ENCODE measurements at places on chromosomes 16 and 17.

GRCh38 chr16:30893417-30893743 is 497 bp downstream of the BCL7C start:
- H3K27me3 ChIP-seq: peaks cover 6% of the 10 kb centered on the region
- no peak overlapping the region for H3K27ac ChIP-seq
- peak overlapping the region; percentile 89 for H3K4me3 ChIP-seq

GRCh38 chr17:37130984-37131446 is 182.3 kb downstream of the AATF start:
- H3K4me3 ChIP-seq: peak overlapping the region; percentile 58
- peak overlapping the region; percentile 99 for H3K27ac ChIP-seq
- peaks cover 43% of the 10 kb centered on the region for H3K36me3 ChIP-seq
- DNase-seq: peak; percentile 56
- H3K27me3 ChIP-seq: peaks cover 3% of the 10 kb centered on the region
- H3K4me1 ChIP-seq: peaks cover 83% of the 10 kb centered on the region

DNA sequence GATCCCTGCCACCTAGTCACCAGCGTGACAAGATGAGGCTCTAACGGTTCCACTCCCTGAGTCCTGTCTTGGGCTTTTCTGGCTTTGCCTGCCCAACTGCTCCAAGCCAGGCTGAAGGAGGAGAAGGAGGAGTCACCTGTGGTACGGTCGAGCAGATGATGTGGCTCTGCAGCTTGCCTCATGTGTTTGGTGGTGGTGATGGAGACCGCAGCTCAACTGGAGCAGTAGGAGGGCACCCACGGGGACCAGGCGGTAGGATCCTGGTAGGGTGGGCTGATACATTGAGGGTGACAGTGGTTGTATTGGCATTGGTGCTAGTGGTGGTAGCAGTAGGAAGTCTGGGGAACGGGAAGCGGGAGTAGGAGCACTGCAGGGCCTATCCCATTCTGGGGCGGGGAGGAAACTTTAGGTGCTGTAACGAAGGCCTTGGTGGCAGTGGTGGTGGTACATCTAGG is 202.8 kb upstream of the WSB1 start:
- no peaks in the 10 kb centered on the region for H3K4me1 ChIP-seq
- H3K27ac ChIP-seq: no peak overlapping the region
- no peaks in the 10 kb centered on the region for H3K27me3 ChIP-seq

DNA sequence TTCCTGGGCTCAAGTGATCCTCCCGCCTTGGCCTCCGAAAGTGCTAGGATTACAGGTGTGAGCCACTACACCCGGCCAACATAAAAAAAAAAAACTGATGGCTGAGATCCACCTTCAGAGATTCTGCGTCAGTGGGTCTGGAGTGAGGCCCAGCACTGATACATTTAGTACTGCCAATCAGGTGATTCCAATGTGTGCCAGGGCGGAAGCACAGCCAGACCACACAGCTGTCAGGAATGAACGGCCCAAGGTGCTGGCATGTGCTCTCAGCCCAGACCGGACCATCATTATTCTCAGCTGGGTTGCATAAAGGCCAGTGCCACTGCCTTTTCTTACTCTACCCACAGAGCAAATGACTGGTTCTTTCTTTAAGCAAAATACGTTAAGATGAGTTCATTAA is 1.2 kb upstream of the BCO1 start:
- H3K4me1 ChIP-seq: peaks cover 34% of the 10 kb centered on the region
- DNase-seq: no peak
- H3K27me3 ChIP-seq: peaks cover 11% of the 10 kb centered on the region
- H3K27ac ChIP-seq: peak overlapping the region; percentile 88
- H3K36me3 ChIP-seq: no peaks in the 10 kb centered on the region
- H3K4me3 ChIP-seq: peak overlapping the region; percentile 74

DNA sequence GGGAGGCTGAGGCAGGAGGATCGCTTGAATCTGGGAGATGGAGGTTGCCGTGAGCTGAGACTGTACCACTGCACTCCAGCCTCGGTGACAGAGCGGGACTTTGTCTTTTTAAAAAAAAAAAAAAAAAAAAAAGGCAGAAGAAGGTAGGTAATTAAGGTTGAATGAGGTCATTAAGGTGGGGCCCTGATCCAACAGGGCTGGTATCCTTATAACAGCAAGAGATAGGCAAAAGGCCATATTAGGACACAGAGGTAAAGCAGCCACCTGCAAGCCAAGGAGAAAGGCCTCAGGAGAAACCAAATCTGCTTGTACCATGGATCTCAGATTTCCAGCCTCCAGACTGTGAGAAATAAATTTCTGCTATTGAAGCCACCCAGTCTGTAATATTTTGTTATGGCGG is 60.3 kb downstream of the SPAG9 start:
- DNase-seq: no peak
- no peaks in the 10 kb centered on the region for H3K27me3 ChIP-seq
- H3K4me1 ChIP-seq: peaks cover 27% of the 10 kb centered on the region
- peaks cover 9% of the 10 kb centered on the region for H3K36me3 ChIP-seq
- H3K4me3 ChIP-seq: no peak overlapping the region

DNA sequence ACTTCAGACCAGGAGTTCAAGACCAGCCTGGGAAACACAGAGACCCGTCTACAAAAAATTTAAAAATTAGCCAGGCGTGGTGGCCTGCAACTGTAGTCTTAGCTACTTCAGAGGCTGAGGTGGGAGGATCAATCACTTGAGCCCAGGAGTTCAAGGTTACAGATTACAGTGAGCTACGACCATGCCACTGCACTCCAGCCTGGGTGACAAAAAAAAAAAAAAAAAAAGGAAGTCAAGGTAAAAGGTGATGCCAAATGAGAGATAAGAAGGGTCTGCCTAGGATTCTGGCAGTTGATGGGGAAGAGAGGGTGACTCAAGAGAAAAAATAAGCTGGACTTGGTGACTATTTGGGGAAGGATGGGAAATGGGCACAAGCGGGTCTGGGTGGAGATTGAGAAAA is 32.5 kb downstream of the MYO18A start:
- H3K36me3 ChIP-seq: peaks cover 5% of the 10 kb centered on the region
- peaks cover 3% of the 10 kb centered on the region for H3K27me3 ChIP-seq
- no peak overlapping the region for H3K27ac ChIP-seq
- no peak for DNase-seq
- H3K4me3 ChIP-seq: no peak overlapping the region

- no peaks in the 10 kb centered on the region for H3K4me1 ChIP-seq
- no peak for DNase-seq
- H3K36me3 ChIP-seq: peaks cover 35% of the 10 kb centered on the region
- no peaks in the 10 kb centered on the region for H3K27me3 ChIP-seq
Observed at GRCh38 chr17:12107905-12108304, 87.2 kb downstream of the MAP2K4 start.

DNA sequence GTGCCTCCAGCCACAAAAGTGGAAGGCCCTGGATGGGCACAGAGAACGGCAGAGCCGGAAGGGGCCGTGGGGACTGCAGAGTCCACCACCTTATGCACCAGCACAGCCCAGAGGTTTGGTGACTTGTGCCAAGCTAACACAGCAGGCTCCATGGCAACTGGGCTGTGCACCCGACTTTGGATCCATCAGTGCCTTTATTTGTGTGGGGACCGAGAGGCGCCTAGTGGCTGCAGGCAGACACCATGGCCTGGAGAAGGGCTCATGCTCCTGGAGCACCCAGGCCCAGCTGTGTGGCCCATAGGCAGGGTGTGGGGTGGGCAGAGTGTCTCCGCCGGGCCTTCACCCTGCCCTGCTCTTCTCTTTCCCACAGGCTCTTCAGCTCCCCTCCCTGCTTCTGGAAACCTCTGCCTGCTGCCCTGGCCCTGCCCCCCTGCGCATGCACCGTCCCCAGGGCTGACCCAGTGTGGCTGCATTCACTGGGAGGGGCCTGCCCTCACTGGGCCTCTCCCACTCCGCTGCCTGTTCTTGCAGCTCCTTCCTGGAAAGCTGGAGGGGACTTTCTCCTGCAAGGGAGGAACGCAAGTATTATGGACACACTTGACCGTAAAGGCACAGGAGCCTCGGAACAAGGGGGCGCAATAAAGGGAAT is 10.1 kb downstream of the C16orf90 start:
- no peaks in the 10 kb centered on the region for H3K27me3 ChIP-seq
- peaks cover 30% of the 10 kb centered on the region for H3K36me3 ChIP-seq
- H3K27ac ChIP-seq: no peak overlapping the region
- no peak for DNase-seq

DNA sequence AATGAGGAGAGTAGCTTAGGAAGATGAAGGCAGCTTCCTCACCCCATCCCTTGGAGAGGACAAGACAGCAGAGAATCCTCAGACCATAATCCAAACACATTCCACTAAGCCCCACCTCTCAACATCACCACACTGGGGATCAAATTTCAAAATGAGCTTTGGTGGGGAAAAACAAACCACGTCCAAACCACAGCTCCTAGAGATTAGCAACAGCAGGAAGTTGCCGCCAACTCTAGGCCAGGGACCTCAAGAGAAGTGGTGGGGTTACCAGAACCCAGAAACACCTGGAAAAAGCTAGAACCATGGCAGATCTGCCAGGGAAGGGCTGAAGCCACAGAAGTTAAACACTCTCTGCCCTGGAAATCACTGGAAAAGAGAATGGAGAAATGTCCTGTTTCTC is 571.6 kb downstream of the HS3ST4 start:
- no peaks in the 10 kb centered on the region for H3K36me3 ChIP-seq
- peaks cover 8% of the 10 kb centered on the region for H3K4me1 ChIP-seq
- no peak overlapping the region for H3K4me3 ChIP-seq
- H3K27me3 ChIP-seq: peaks cover 5% of the 10 kb centered on the region
- DNase-seq: no peak

- H3K27ac ChIP-seq: no peak overlapping the region
- H3K4me3 ChIP-seq: peak overlapping the region; percentile 92
- peaks cover 41% of the 10 kb centered on the region for H3K4me1 ChIP-seq
- H3K27me3 ChIP-seq: peaks cover 10% of the 10 kb centered on the region
- peaks cover 5% of the 10 kb centered on the region for H3K36me3 ChIP-seq
Observed at GRCh38 chr17:35733366-35733765, 1.9 kb downstream of the RASL10B start.

GRCh38 chr17:57708410-57708809 is 36.7 kb downstream of the CCDC182 start:
- DNase-seq: no peak
- H3K4me1 ChIP-seq: peaks cover 50% of the 10 kb centered on the region
- peak overlapping the region; percentile 67 for H3K4me3 ChIP-seq
- peak overlapping the region; percentile 97 for H3K27ac ChIP-seq
- H3K27me3 ChIP-seq: peaks cover 7% of the 10 kb centered on the region

- H3K4me3 ChIP-seq: peak overlapping the region; percentile 41
- H3K36me3 ChIP-seq: peaks cover 17% of the 10 kb centered on the region
- H3K27ac ChIP-seq: no peak overlapping the region
Observed at GRCh38 chr16:57527610-57528360, 8.6 kb downstream of the CCDC102A start.

- H3K4me1 ChIP-seq: peaks cover 40% of the 10 kb centered on the region
- H3K27ac ChIP-seq: no peak overlapping the region
- peaks cover 42% of the 10 kb centered on the region for H3K36me3 ChIP-seq
- H3K27me3 ChIP-seq: peaks cover 12% of the 10 kb centered on the region
- no peak overlapping the region for H3K4me3 ChIP-seq
Observed at GRCh38 chr17:28573521-28573920, 2.2 kb upstream of the PIGS start.

GRCh38 chr17:17491546-17491988 is 4.6 kb downstream of the RASD1 start:
- peaks cover 49% of the 10 kb centered on the region for H3K36me3 ChIP-seq
- DNase-seq: no peak
- no peak overlapping the region for H3K27ac ChIP-seq
- H3K4me1 ChIP-seq: peaks cover 35% of the 10 kb centered on the region
- H3K27me3 ChIP-seq: peaks cover 39% of the 10 kb centered on the region

GRCh38 chr16:4511441-4512082 is 27.0 kb downstream of the CDIP1 start:
- no peak overlapping the region for H3K4me3 ChIP-seq
- H3K27ac ChIP-seq: no peak overlapping the region
- peaks cover 2% of the 10 kb centered on the region for H3K27me3 ChIP-seq
- H3K36me3 ChIP-seq: no peaks in the 10 kb centered on the region
- peak; percentile 70 for DNase-seq
- H3K4me1 ChIP-seq: no peaks in the 10 kb centered on the region

DNA sequence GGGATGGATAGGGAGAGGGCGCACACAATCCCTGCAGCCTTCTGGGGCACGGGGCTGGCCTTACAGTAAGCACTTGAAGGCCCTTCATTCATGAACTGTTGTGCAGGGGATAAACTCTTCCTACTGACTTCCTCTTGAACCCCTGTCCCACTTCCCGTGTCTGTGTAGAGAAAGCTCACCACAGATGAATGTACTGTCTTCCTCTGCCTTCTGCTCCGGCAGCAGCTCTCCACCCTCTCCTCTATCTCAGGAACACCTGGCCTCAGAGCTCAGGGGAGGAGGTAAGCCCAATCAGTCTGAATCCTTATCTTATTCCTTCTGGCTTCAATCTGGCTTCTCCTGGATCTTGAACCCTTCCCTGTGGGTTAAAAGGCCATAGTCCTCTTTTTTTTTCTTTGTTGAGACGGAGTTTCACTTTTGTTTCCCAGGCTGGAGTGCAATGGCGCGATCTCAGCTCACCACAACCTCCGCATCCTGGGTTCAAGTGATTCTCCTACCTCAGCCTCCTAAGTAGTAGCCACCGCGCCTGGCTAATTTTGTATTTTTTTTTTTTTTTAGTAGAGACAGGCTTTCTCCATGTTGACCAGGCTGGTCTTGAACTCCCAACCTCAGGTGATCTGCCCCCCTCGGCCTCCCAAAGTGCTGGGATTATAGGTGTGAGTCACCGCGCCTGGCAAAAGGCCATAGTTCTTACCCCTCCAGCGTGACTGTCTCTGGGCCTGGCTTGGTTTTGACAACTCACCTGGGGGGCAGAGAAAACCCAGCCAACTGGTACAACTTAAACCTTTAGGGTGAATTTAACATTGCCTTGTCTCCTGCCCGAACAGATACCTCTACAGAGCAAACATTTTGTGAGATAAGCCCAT is 7.2 kb upstream of the SLC52A1 start:
- H3K27ac ChIP-seq: no peak overlapping the region
- H3K36me3 ChIP-seq: no peaks in the 10 kb centered on the region
- DNase-seq: no peak
- no peaks in the 10 kb centered on the region for H3K4me1 ChIP-seq

DNA sequence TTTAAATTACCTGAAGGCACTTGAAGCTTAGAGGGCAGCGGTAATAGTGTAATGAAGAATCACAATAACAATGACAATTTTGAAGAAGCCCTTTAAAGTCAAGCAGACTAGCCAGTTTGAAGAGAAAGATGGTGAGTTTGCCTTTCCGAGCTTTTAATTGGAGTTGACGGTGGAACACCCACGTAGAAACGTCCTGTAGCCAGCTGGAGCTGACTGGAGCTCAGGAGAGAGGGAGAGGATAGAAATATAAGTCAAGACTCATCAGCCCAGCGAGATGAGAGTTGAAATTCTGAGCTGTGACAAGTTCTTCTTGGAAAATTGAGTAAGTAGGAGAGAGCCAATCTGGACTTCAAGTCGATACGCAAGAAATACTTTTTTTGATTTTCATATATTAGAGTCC is 91.7 kb upstream of the CACNG3 start:
- no peak overlapping the region for H3K4me3 ChIP-seq
- H3K27me3 ChIP-seq: peaks cover 4% of the 10 kb centered on the region
- H3K36me3 ChIP-seq: no peaks in the 10 kb centered on the region
- H3K27ac ChIP-seq: no peak overlapping the region
- peaks cover 16% of the 10 kb centered on the region for H3K4me1 ChIP-seq

GRCh38 chr17:82937411-82938371 is 97.9 kb upstream of the ZNF750 start:
- peak overlapping the region; percentile 69 for H3K27ac ChIP-seq
- DNase-seq: no peak
- H3K4me1 ChIP-seq: peaks cover 22% of the 10 kb centered on the region
- no peaks in the 10 kb centered on the region for H3K27me3 ChIP-seq
- H3K36me3 ChIP-seq: peaks cover 69% of the 10 kb centered on the region

- H3K27me3 ChIP-seq: peaks cover 9% of the 10 kb centered on the region
- H3K4me3 ChIP-seq: no peak overlapping the region
- no peak for DNase-seq
- no peak overlapping the region for H3K27ac ChIP-seq
- peaks cover 10% of the 10 kb centered on the region for H3K4me1 ChIP-seq
Observed at GRCh38 chr16:88904676-88905365, 38.4 kb upstream of the PABPN1L start.
